ENCODE measurements at places on chromosomes 12 and 14. TPM values are rescaled to one million over a fixed set of nuclear protein-coding genes. Genes with fewer than 3 reads are reported as not detected.
A peak's percentile ranks its signal among the peaks of the same experiment; 100 is the strongest.

GRCh38 chr14:71751264-71751663 lies 181.0 kb upstream of the RGS6 start:
- H3K27me3 ChIP-seq, result no peaks in the 10 kb centered on the region
- peaks cover 3% of the 10 kb centered on the region for H3K36me3 ChIP-seq
- H3K4me1 ChIP-seq, result peaks cover 21% of the 10 kb centered on the region
- no peak overlapping the region for H3K4me3 ChIP-seq

DNA sequence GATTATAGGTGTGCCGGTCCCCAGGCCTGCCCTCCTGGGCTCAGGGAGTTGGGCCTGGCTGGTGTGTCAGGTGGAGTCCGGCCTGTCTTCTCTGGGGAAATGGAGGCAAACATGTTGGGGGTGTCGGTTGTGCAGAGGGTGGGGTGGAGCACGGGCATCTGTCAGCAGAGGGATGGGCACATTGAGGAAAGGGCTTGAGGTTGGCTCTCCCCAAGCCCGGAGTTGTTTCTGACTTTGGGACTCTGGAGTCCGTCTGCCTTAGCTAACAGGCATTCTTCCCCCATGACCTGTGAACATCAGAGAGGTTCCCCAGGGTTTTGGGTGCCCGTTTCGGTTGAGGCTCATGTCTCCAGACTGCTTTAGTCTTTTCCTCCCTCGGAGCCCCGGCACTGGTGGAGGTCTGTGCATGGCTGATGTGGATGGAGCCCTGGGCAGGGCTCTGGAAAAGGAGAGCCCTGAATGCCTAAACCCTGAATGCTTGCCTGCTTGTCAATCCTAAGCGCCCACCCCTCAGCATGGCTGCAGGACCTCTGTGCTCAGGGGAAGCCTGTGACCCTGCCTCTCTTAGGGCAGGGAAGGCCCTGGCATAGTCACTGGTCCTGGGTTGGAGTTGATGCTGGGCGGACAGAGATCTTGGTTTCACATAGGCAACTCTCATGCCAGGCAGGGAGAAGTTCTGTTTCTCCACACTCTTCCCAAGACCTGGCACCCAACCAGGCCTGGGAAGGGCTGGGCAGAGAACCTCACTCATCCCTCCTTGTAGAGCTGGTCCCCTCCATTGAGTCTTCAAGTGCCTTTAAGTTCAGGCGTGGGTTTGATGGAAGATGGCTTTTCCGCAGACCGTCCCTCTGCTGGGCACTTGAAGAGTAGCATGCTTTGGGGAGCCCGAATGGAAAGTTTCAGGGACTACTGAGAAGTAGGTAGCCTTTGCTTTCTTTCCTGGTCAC lies 12.9 kb downstream of the NYNRIN start:
- no peak overlapping the region for H3K4me3 ChIP-seq
- DNase-seq, result no peak
- H3K27ac ChIP-seq, result no peak overlapping the region

DNA sequence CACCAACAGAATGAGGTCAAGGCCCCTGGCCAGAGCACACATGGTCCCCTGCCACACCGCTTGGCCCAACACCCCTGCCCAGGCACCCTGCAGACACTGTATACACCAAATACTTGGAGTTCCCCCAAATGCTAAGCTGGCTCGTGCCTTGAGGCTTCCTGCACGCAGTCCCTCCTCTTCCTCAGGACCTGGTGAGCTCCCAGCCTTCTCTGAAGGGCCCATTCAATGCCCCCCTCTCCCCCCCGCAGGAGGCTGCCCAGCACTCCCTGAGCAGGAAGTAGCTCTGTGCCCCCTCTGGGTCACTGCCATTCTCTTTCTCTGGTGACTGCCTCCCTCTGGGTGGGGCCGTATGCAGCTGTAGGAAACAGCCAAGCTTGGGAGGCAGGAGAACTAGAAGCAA lies 75.3 kb downstream of the ITPK1 start:
- peaks cover 81% of the 10 kb centered on the region for H3K4me1 ChIP-seq
- no peak overlapping the region for H3K27ac ChIP-seq
- H3K36me3 ChIP-seq, result no peaks in the 10 kb centered on the region
- DNase-seq, result no peak
- no peaks in the 10 kb centered on the region for H3K27me3 ChIP-seq

DNA sequence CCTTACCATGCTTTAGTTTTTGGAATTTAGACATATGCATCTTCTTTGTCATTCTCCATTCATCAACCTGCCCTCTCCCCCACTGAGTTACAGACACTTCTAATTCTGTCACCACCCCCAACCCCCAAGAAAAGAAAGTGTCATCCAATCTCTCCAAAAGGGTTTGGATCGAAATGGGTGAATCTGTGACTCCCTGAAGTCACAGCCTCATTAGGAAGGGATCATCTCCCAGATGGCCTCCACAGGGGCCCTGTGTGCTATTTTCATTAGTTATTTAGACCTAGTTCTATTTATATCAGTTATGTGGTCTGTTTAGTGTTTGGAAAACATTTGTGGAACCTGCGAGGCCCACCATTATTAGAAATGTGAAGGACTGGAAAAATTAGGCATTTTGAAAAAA lies 191.0 kb upstream of the ATP2B1 start:
- no peak overlapping the region for H3K4me3 ChIP-seq
- H3K27me3 ChIP-seq, result no peaks in the 10 kb centered on the region
- DNase-seq, result no peak
- H3K4me1 ChIP-seq, result peaks cover 14% of the 10 kb centered on the region
- H3K27ac ChIP-seq, result no peak overlapping the region

DNA sequence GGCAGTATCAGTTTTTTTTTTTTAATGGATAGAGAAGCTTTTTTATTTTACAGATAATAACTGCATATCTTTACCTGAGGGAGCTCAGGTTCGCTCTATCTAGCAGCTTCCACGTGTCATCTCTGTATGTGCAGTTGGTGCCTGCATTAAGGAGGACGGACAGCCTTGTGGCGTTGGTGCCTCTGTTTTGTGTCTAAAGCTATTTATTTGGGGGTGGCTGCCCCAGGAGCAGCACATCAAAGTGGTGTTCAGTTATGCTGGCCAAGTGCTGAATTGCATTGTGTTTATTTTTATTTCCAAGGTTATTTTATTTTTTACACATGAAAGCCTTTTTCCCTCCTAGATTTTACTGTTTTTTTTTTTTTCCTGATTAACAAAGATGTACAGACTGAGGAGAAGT lies 59.7 kb downstream of the RASSF3 start:
- H3K27me3 ChIP-seq, result no peaks in the 10 kb centered on the region
- no peak for DNase-seq
- peak overlapping the region; percentile 79 for H3K27ac ChIP-seq

GRCh38 chr14:54147282-54147681 lies 190.7 kb upstream of the BMP4 start:
- no peak overlapping the region for H3K4me3 ChIP-seq
- no peaks in the 10 kb centered on the region for H3K27me3 ChIP-seq
- DNase-seq, result no peak
- H3K36me3 ChIP-seq, result peaks cover 23% of the 10 kb centered on the region
- no peak overlapping the region for H3K27ac ChIP-seq
- no peaks in the 10 kb centered on the region for H3K4me1 ChIP-seq

GRCh38 chr12:34342048-34342447 lies 319.8 kb downstream of the ALG10 start:
- no peak overlapping the region for H3K27ac ChIP-seq
- no peaks in the 10 kb centered on the region for H3K4me1 ChIP-seq
- H3K4me3 ChIP-seq, result no peak overlapping the region
- H3K27me3 ChIP-seq, result no peaks in the 10 kb centered on the region

GRCh38 chr12:46260124-46260912 lies 8.5 kb downstream of the SLC38A1 start:
- DNase-seq, result no peak
- H3K36me3 ChIP-seq, result no peaks in the 10 kb centered on the region
- H3K4me3 ChIP-seq, result no peak overlapping the region
- peaks cover 38% of the 10 kb centered on the region for H3K4me1 ChIP-seq
- H3K27me3 ChIP-seq, result no peaks in the 10 kb centered on the region

GRCh38 chr14:68487805-68488590 lies 304.9 kb downstream of the ZFP36L1 start:
- no peak overlapping the region for H3K27ac ChIP-seq
- H3K4me3 ChIP-seq, result no peak overlapping the region
- DNase-seq, result no peak
- H3K4me1 ChIP-seq, result peaks cover 17% of the 10 kb centered on the region

GRCh38 chr12:106595268-106595667 lies 12.5 kb downstream of the RFX4 start:
- no peak overlapping the region for H3K4me3 ChIP-seq
- no peak overlapping the region for H3K27ac ChIP-seq
- no peaks in the 10 kb centered on the region for H3K36me3 ChIP-seq
- no peaks in the 10 kb centered on the region for H3K4me1 ChIP-seq

- H3K27me3 ChIP-seq, result no peaks in the 10 kb centered on the region
- H3K4me1 ChIP-seq, result peaks cover 14% of the 10 kb centered on the region
- DNase-seq, result no peak
Observed at GRCh38 chr12:39440101-39440500, 2.8 kb downstream of the KIF21A start.

DNA sequence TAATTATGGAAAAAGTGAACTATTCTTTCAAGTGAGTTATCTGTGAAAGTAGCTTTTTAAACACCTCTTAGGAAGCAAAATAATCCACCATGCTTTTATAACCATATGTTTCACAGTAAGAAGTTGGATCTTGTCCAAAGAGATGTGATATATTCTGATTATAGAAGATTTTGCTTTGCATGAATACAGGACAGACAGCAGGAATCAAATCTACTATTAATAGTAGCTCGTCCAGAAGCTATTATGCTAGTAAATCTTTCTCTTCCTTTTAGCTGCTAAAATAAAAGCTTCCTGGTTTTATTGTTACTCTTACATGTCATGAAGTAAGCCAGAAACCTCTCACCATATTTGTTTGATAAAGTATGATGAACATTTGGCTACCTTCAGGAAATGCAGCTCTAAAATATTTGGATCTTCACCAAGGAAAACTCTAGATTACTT lies 257.0 kb downstream of the IPO8 start:
- H3K27me3 ChIP-seq, result peaks cover 23% of the 10 kb centered on the region
- H3K4me3 ChIP-seq, result no peak overlapping the region
- DNase-seq, result no peak
- no peak overlapping the region for H3K27ac ChIP-seq

DNA sequence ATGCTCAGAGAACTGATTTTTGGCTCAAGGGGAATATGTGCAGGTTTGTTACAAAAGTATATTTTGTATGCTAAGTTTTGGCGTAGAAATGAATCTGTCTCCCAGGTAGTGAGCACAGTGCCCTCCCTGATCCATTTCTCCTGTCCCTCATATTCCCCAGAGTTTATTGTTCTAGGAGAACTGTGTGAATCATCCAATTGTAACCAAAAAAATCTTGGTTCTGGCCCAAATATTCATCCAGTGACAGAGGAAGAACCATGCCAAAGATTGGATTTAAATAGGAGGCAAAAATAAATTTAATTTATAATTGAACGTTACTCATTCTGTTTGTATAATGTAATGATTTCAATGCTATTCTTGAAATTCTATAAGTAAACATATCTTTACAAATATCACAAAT lies 4.8 kb downstream of the CATSPERB start:
- peaks cover 3% of the 10 kb centered on the region for H3K4me1 ChIP-seq
- H3K27me3 ChIP-seq, result peaks cover 20% of the 10 kb centered on the region
- no peak for DNase-seq
- H3K4me3 ChIP-seq, result no peak overlapping the region

DNA sequence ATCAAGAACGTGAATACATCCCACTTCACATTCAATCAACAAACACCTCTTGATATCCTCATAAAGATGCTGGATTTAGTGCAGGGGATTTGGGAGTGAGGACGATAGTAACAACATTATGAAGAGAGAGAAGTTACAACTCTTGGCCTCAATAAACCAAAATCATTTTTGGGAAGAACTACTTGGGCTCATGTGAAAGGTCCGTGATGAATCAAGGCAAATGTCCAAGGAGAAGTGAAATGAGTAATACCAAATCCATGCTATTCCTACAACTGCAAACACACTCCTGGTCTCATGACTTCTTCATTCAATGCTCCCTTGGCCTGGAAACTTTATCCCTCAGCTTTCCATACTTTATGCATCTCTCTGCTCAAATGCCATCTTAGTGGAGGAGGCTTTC lies 162.0 kb upstream of the LMNTD1 start:
- H3K27ac ChIP-seq, result no peak overlapping the region
- no peak overlapping the region for H3K4me3 ChIP-seq
- DNase-seq, result no peak
- H3K4me1 ChIP-seq, result no peaks in the 10 kb centered on the region
- H3K36me3 ChIP-seq, result no peaks in the 10 kb centered on the region

The TNFAIP2 gene
- 16.7 TPM for total RNA-seq

The NEDD8 gene
- 154 TPM for total RNA-seq

The TTC7B gene
- 40.3 TPM for total RNA-seq

The P2RX2 gene
- total RNA-seq, result not detected

The ATF7IP gene
- total RNA-seq, result 50.4 TPM
